ENCODE measurements at places on chromosomes 2 and 18.

DNA sequence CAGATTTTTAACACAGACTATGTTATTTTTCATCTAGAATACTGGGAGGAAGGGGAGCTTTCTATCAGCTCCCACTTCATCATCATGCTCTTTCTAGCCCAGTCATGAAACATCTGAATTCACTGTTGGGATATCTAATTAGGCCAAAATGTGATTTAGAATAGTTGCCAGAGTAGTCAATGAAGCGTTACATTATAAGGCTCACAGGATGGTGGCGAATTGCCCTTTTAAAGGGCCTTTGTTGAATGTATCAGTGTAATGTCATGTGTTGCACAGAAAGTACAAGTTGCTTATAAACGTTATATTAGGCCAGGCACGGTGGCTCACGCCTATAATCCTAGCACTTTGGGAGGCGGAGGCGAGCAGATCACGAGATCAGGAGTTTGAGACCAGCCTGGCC, 45.6 kb downstream of the PDE1A start:
- no peak overlapping the region for H3K4me3 ChIP-seq
- no peaks in the 10 kb centered on the region for H3K27me3 ChIP-seq
- no peak overlapping the region for H3K27ac ChIP-seq
- no peak for DNase-seq
- H3K4me1 ChIP-seq, result no peaks in the 10 kb centered on the region

GRCh38 chr2:100592226-100592625, 29.4 kb downstream of the PDCL3 start:
- H3K27me3 ChIP-seq, result no peaks in the 10 kb centered on the region
- H3K4me3 ChIP-seq, result no peak overlapping the region

DNA sequence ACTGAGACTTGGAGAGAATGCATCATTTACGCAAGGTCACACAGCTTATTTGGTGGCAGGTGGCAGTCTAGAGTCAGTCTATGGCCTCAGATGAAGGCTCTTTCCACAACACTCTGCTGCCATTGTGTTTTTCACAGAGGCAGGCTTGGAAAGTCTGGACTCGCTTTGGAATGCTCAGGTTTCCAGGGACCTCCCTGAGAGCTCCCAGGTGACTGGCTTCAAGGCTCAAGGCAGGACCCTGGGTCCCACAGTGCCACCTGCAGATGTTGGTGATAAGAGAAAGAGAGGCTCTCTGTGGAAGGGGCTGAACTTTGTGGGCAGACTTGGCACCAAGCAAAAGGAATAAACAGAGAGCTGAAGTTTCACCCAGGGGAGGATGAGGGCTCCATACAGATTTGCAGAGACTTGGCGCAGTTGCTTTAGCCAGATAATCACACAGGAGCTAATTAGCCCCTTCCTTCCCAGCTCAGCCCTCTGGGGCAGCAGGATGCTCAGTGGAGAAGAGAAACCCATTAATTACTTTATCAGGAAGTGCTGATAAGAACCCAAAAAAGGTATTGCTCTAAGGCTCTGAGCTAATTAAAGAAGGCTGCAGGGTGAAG, 103.5 kb downstream of the LBH start:
- H3K36me3 ChIP-seq, result peaks cover 10% of the 10 kb centered on the region
- DNase-seq, result no peak
- H3K27me3 ChIP-seq, result no peaks in the 10 kb centered on the region
- H3K4me3 ChIP-seq, result no peak overlapping the region

DNA sequence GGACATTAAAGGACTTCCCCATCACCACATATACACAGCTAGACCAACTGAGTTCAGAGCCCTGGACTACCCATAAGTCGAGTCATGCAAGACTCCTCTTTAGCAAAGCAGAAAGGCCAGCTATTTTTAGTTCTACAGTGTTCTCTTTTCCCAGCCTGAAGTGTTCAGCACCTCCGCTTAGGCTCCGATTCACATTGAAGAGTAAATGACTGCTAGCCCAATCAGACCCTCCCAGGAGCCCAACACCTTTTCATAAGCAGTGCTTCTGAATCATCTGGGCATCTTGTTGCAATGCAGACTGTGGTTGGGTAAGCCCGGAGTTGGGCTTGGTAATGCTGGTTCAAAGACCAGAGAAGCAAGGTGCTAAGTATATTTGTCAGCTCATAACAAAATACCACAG, 138.6 kb upstream of the MSH6 start:
- no peak overlapping the region for H3K4me3 ChIP-seq
- no peaks in the 10 kb centered on the region for H3K4me1 ChIP-seq

- H3K4me1 ChIP-seq, result no peaks in the 10 kb centered on the region
- H3K4me3 ChIP-seq, result no peak overlapping the region
- H3K36me3 ChIP-seq, result peaks cover 1% of the 10 kb centered on the region
- no peak for DNase-seq
These were observed 253.3 kb downstream of the EXOC6B start for GRCh38 chr2:72572501-72572900.

- H3K27ac ChIP-seq, result peak overlapping the region; percentile 7
- no peak for DNase-seq
- no peak overlapping the region for H3K4me3 ChIP-seq
- no peaks in the 10 kb centered on the region for H3K27me3 ChIP-seq
These were observed 173.0 kb downstream of the HDAC4 start for GRCh38 chr2:239227661-239228371.

DNA sequence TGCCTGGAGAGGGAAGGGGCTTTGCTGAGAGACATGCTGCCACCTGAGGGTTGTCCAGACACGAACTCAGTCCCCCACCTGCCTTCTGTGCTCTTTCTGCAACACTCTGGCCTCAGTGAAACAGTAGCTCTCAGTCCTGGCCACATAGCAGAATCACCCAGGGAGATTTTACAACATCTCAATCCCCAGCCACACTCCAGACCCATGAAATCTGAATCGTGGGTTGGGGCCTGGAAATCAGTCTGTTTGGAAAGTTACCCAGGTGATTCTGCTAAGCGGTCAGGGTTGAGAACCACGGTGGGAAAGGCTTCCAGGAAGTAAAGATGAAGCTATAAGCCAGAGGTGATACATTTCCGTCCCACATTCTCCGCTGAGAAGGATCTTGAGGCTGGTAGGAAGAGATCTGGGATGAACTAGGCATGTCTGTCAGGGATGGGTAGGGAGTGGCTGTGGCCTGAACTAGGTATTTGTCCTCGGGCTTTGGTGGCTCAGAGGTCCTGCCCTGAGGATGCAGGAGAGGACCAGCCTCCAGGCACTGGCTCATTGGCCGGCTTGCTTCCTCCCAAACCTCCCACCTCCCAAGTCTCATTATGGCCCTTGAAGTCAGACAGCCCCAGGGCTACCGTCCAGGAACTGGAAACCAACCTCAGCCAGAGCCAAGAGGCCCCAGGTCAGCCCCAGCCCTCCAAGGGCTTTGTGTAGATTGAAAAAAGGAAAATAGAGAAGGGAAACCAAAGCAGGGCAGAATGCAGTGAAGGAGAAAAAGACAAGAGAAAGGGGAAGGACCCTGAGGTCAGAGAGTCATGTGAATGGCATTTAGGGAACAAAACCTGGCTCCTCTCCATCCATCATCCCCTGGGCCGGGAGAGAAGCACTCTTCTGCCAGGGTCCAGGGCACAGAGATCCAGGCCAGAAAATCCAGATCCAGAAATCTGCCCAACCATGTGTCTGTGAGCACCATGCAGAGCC, 119.6 kb downstream of the ZFP36L2 start:
- H3K36me3 ChIP-seq, result peaks cover 6% of the 10 kb centered on the region
- peak overlapping the region; percentile 12 for H3K27ac ChIP-seq
- no peak overlapping the region for H3K4me3 ChIP-seq
- DNase-seq, result no peak
- no peaks in the 10 kb centered on the region for H3K27me3 ChIP-seq

DNA sequence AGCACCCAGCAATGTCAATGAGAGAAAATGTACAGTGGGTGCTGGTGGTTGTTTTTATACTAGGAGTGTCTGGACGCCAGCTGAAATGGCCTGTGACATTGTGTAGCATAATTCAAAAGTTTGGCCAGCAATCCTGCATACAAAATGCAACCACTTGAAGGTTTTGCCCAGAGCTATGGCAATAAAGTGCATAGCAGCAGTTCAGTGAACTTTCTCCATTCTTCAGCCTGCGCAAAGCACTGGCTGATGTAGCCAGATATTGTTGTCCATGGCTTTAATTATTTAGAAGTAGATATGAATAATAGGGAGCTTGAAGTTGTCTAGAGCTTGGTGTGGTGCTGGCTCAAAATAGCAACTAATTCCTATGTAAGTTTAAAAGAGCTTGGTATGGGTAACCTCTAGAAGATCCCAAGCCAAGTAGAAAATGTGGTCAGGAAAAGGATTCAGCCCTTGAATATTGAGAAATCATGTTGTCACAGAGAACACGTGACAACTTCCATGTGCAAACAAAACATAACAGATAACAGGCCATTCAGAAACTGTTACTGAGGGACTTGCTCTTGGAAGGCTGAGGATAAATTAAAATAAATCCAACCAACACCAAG, 33.3 kb upstream of the PGAP1 start:
- no peak for DNase-seq
- peaks cover 2% of the 10 kb centered on the region for H3K36me3 ChIP-seq
- no peak overlapping the region for H3K4me3 ChIP-seq

DNA sequence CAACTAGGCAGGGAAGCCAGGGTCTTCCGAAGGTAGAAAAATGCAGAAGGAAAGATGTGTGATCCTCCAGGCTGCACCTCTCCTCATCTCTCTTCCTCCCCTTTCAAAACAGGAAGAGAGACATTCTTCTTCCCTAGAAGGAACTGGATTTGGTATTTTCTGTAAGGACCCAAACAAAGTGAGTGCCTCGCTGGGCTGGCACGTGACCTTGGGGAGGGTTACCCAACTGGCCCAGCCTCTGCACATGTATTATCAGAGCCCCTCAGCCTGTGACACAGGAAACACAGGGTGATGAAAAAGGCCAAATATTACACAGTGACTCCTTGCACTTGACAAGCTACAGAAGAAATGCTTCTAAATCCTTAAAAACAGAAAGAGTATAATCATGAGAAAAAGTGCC, 2.3 kb downstream of the HJURP start:
- DNase-seq, result no peak
- H3K36me3 ChIP-seq, result peaks cover 58% of the 10 kb centered on the region
- peaks cover 20% of the 10 kb centered on the region for H3K4me1 ChIP-seq
- peak overlapping the region; percentile 94 for H3K4me3 ChIP-seq

DNA sequence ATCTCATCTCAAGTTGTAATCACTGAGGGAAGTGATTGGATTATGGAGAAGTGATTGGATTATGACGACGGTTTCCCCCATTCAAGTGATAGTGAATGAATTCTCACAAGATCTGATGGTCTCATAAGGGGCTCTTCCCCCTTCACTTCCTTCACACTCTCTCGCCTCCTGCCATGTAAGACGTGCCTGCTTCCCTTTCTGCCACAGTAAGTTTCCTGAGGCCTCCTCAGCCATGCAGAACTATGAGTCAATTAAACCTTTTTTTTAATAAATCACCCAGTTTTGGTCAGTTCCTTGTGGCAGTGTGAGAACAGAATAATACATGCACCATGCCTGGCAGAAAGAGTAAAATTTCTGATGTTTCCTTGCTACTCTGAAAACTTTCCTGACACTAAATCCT, 36.6 kb downstream of the CEP68 start:
- no peak overlapping the region for H3K4me3 ChIP-seq
- peak overlapping the region; percentile 32 for H3K27ac ChIP-seq
- peaks cover 7% of the 10 kb centered on the region for H3K4me1 ChIP-seq
- no peak for DNase-seq
- H3K27me3 ChIP-seq, result no peaks in the 10 kb centered on the region
- H3K36me3 ChIP-seq, result peaks cover 18% of the 10 kb centered on the region

GRCh38 chr2:164522561-164522981, 98.7 kb downstream of the GRB14 start:
- no peaks in the 10 kb centered on the region for H3K4me1 ChIP-seq
- no peaks in the 10 kb centered on the region for H3K27me3 ChIP-seq
- no peak overlapping the region for H3K27ac ChIP-seq
- DNase-seq, result no peak
- no peaks in the 10 kb centered on the region for H3K36me3 ChIP-seq
- H3K4me3 ChIP-seq, result no peak overlapping the region

DNA sequence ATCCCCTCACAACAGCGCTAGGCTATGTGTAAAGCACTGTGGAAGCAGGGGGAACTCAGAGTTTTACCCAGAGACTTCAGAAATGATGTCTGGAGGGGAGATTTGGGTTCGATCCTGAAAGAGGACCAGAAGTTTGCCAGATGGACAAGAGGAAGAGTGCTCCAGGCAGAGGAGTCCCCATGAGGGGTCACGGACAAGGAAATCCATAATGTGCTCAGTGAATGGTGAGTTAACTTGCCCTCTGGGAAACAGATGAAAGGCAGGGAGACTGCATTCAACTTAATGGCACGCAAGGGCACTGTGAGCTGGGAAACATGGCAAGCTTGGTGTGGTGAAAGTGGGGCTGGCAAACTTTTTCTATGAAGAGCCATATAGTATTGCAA, 6.0 kb upstream of the ASAP2 start:
- no peak for DNase-seq
- H3K36me3 ChIP-seq, result no peaks in the 10 kb centered on the region
- no peak overlapping the region for H3K4me3 ChIP-seq

Measured in activated naive CD8-positive, alpha-beta T cell treated with anti-CD3 and anti-CD28 coated beads for 36 hours (primary cell).